ENCODE measurements at places on chromosomes 13 and 19.

DNA sequence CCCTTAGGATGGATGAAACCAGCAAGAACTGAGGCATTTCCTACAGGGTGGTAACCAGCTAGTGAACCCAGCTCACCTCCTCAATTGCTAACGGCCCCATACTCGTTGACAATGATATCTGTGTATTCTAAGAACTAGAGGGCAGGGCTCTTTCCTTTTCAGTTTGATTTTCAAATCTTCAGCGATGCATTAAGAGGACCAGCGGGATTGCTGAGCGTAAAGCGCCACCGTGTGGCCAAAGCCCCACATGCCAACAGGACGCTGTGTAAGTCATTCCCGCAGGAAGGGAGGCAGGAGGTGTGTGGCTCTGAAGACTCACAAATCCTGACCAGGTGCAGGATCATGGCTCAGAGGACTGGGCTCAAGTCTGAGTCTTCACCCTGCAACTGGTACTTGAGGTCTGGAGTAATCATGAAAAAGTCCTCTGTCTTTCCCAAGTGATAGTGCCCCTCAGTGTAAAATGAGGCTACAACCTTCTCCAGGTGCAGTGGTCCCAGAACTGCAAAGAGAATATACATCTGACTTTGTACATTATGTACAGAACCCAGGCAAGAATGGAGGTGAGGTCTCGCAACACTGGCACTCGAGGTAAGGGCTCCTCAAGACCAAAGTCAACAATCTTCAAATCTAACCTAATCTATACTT lies 40.9 kb downstream of the C13orf42 start:
- peak; percentile 81 for DNase-seq

GRCh38 chr13:67150608-67151007 lies 79.5 kb downstream of the PCDH9 start:
- DNase-seq: no peak

GRCh38 chr13:31093145-31093885 lies 68.4 kb downstream of the HSPH1 start:
- DNase-seq: no peak

- DNase-seq: no peak
These were observed 1.1 kb downstream of the DACH1 start for GRCh38 chr13:71865874-71866334.

DNA sequence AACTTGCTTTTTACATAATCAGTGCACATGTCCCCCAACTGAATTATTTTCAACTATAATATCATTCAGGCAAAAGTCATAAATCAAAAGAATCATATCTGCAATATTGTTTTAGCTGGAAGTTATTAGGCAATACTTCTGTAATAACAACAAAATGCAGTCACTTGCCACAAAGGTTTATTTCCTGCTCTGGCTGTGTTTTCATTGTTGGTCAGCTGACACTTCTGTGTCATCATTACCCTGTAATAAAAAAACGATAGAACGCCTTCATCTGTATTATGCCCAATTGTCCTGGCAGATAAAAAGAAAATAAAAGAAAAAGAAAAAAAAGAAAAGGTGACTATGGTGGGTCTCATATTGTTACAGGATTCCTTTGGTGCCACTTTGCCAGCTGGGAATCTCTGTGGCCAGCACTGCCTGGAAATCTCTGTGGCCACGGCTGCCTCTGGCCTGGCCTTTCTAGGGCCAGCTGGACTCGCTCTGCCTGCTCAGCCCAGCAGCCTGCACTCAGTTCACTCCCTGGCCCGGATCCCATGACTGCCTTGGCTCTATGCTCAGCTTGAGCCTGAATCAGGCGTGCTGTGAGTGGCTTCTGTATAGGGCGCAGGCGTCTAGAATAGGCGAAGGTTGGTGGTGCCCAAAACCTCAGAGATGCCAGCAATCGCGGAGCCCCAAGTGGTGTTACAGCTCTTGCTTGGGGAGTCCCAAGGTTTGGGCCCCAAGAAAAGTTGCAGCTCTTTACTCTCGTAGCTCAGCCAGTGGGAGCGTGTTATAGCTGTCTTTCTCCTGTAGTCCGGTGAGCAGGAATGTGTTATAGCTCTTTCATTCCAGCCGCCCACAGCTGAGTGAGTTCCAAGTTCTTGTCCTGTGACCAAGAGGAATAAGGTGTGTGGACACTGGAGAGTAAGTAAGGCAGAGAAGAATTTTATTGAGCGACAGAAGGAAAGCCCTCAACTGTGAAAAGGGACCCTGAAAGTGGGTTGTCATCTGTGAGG lies 1227.1 kb downstream of the SLITRK1 start:
- DNase-seq: no peak

DNA sequence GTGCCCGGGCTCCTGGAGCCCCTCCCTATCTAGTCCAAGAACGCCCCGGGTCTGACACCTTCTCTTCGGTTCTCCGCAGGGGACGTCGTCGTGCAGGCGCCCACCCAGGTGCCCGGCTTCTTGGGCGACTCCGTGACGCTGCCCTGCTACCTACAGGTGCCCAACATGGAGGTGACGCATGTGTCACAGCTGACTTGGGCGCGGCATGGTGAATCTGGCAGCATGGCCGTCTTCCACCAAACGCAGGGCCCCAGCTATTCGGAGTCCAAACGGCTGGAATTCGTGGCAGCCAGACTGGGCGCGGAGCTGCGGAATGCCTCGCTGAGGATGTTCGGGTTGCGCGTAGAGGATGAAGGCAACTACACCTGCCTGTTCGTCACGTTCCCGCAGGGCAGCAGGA lies 3.4 kb downstream of the PVR start:
- no peak for DNase-seq

DNA sequence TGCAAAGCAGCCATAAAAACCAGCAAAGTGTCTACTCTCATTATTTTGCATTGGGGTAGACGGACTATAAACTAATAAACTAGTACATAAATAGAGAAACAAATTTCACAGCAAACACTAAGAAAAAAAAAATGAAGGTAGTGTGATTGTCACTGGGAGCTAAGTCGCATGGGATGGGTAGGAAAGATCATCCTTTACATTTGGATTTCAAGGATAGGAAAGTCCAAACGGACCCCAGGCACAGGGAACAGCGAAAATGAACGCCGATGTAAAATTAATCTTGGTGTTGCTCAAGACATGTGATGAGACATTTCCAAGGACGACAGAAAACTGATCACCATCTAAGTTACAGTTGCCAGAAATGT lies 690 bp upstream of the SGTA start:
- DNase-seq: no peak

DNA sequence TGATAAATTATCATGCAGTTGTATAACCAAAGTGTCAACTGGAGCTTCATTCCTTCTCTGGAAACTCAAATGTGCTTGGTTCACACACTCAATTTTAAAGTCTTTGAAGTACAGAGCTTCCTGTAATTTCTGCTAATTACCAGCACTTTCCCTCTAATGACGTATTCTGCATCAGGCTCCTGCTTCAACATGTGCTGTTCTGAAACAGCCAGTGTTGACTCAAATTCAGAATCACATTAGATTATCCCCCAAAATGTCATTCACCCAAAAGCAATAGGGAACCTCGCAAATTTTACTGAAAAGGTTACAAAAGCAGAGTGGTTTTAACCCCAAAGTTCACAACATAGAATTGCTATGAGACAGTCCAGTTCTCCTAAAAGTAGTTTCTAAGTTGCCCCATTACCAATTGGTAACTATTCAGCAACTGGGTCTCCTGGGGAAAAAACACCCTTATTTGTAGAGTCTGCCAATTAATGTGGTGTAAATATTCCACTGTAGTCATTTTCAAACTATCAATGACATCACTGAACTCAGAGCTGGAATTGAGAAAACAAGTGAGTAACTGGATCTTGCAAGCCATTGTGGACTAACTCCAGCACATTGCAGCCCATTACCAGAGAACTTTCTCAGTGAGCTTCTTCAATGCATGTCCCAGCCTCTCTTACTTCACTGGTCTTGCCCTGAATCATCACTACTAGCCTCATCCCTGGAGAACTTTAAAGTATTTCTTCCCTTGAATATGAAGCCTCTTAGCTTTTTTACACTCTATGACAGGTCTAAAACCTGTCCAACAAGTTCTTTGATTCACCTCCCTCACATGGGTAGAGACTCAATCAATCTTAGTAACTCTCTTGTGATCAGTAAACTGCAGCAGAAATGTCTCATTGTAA lies 955.4 kb downstream of the EFNB2 start:
- no peak for DNase-seq

DNA sequence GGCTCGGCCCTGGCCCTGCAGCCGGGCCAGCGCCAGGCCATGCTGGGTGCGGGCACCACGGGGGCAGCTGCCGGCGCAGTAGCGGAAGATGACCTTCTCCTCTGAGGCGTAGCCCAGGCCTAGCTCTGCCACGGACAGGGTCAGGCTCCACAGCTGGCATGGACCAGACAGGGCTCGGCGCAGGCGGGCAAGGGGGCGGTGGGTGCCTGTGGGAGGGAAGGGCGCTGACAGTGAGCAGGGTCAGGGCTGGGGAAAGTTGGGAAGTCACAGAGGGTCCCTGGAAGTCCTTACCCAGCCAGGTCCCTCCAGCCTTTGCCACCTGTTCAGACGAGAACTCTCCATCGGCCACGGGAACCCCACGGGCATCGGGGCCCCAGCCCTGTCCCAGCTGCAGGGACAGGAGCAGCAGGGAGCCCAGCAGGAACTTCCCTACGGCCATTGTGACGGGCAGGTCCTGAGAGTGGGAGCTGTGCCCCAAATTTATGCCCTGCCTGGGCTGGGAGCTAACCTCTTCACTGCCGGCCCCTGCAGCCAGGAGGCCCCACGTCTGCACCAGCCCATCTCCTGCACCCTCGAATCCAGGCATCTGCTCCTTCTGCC lies at the start of gene PSPN:
PSPN (minus strand) TSS at position 523 of the 600 bp plus-strand sequence; CDS start at position 439, 84 bp downstream.
- DNase-seq: no peak

- no peak for DNase-seq
These were observed 4.4 kb upstream of the PRX start for GRCh38 chr19:40417643-40417981.

- DNase-seq: peak; percentile 62
These were observed at the start of gene GPC5 for GRCh38 chr13:91398413-91399188. Gene GPC5 (plus strand): TSS chr13:91398621.

Measured in T-helper 2 cell (primary cell).